ENCODE measurements at places on chromosomes 3 and 15.

GRCh38 chr3:188417271-188417696 lies 263.3 kb downstream of the LPP start:
- no peak for DNase-seq

- DNase-seq: no peak
These were observed 97.7 kb downstream of the CNTN6 start for GRCh38 chr3:1190569-1190968.

GRCh38 chr3:120855665-120856437 lies 52.2 kb upstream of the STXBP5L start:
- DNase-seq: no peak

GRCh38 chr15:56805466-56806147 lies 72.3 kb upstream of the ZNF280D start:
- no peak for DNase-seq

DNA sequence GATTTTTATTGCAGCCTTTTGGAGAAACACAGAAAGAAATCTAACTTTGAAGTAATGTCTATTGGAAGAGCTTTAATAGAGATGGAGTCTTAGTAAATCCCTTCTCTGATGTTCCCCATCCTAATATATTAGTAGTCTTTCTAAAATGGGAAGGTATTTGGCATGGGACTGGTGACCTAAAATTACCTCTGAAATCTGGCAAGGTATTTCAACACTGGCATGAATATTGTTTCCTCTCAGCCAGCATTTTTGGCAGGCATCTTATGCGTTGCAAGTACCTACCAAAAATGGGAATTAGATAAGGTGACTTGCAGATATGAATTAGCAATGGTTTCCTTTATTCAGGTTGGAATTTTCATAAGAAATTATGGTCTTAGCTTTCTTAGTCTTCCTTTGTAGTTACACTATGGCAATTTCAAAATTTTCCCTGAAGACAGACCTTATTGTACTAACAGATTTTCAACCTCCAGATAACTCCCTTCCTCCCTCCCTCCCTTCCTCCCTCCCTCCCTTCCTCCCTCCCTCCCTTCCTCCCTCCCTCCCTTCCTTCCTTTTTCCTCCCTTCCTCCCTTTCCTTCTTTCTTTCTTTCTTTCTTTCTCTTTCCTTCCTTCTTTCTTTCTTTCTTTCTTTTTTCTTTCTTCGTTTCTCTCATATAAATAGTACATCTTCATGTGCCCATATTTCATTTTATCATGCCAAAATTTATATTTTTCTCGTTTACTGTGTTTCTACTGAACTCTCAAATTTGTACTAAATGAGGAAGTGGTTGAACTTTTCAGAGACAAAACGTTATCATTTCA lies 168.2 kb upstream of the KCNMB2 start:
- DNase-seq: no peak

GRCh38 chr15:74784426-74785193 lies 2.7 kb downstream of the CSK start:
- no peak for DNase-seq

DNA sequence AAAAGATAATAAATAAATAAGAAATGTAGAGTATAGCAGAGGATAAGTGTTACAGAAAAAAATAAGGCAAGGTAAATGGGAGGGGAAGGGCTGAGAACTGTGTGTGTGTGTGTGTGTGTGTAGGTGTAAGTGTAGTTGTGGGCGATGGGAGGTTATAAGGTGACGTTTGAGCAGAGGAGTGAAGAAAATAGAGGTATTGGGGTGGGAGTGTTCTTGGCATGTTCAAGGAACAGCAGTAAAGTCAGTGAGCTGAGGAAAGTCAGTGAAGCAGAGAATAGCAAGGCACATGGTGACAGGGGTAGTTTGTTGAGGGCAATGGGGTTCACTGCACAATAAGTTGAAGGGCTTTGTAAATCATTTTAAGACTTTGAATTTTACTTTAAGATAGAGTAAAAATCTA lies 30.9 kb upstream of the ZNF148 start:
- no peak for DNase-seq

DNA sequence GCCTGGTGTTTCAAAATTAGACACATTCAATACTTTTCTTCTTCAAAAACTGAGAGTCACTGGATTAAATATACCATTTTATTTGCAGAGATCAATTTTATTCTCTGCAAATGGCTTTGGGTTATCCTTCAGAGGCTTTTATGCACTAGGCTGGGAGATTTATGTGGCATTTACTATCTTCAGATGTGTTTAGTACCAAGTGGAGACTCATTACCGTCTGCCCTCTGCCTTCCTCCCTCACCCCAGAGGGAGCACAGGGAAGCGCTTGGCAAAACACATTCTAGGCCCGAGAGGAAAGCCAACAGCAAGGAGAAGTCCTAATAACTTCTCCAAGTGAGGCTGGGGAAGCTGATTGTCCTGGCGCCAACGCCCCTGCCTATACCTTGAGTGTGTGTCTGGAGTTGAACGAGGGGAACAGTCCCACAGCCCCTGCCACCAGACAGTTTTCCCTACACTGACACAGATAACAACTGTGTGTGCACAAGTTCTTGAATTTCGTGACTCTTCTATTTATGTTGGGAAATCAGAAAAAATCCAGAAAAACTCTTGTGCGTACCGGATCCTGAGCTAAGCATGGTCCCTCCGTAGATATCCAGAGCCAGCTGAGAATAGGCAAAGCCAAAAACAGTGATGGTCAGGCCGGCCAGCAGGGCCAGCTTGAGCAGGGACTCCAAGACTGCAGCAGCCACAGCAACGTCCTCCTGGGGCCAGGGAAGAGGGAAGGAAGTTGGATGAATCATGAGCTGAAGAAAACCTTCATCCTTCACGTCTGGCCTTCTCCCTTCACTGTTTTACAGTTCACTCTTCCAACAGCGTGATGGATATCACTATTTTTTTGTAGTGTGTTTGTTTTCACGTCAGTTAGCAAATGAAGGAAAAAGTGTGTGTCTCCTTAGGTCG lies 26.6 kb downstream of the RFT1 start:
- no peak for DNase-seq

GRCh38 chr3:108388136-108389132 lies 92.1 kb downstream of the HHLA2 start:
- peak; percentile 72 for DNase-seq

DNA sequence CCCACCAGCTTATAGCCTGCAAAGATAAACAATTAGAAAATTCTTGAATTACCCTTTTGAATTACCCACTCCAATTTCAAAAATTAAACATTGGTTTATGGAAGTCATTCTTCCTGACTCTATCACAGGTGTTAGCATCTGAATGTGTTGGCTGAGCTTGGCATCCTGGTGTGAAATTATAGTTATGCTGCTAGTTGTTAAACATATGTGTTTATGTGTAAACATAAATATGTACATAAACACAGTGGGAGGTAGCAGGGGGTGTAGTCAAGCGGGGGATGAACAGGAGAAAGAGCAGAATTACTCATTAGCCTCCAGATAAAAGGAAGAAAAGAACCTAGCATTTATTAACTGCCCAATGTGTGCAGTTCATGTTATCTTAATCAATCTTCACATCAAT lies 530.2 kb downstream of the MCTP2 start:
- no peak for DNase-seq

DNA sequence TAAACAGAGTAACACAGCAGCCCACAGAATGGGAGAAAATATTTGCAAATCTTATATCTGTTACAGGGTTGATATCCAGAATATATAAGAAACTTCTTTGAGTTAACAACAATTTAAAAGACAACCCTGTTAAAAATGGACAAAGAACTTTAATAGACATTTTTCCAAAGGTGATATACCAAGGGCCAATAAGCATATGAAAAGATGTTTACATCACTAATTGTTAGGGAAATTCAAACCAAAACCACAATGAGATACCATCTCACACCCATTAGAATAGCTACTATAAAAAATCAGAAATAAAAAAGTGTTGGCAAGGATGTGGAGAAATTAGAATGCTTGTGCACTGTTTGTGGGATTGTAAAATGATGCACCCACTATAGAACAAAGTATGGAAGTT lies 110.8 kb downstream of the SPATA16 start:
- DNase-seq: no peak

- no peak for DNase-seq
These were observed 127.2 kb downstream of the GHSR start for GRCh38 chr3:172321035-172321434.

GRCh38 chr3:111739311-111739911 lies 119.7 kb upstream of the PHLDB2 start:
- no peak for DNase-seq

DNA sequence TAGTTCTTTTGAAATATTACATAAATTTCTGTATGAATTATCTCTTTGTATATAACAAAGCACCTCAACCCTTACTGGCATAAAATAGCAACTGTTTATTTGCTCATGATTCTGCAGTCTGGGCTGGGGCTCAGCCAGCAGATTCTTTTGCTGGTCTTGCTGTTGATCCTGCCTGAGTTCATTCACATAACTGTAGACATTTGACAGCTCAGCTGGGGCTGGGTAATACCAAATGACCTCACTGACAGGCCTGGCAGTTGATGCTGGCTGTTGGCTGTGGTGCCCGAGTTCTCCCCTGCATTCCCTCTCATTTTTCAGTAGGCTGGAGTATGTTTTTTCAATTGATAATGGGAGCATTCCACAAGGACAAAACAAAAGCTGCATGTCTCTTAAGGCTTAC lies 449.9 kb upstream of the GOLIM4 start:
- no peak for DNase-seq

- no peak for DNase-seq
These were observed 31.5 kb upstream of the FBXL22 start for GRCh38 chr15:63565536-63566186.

- DNase-seq: no peak
These were observed 385.5 kb downstream of the IL20RB start for GRCh38 chr3:137343283-137343682.

DNA sequence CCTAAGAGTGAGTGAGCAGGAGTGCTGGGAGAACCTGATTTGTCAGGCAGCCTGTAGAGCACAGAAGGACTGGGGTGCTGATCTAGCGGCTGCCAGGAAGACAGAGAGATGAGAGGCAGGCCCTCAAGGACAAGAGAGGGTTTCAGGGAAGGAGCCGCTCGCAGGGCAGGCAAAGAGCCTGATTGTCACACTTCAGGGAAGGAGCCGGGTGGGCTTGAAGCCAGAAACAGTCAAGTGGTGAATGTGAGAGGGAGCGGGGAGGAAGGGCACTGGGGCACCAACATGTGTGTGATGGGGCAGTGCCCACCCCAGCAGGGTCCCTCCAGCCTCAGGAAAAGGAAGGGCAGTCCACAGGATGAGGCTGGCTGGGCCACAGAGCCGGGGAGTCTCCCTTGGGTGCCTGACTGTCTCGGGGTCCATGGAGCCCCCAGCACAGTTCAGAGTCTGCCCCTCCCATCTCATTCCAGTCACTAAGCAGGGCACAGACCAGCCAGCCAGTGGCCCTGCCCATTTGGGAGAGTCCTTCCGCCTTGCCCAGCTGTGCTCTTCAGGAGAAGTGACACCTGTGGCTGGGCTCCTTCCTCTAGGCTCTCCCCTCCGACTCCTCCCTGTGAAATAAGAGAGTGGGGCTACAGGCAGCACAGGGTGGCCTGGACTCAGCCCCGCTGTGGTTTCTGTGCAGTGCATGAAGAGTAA lies 148.6 kb downstream of the RAB11A start:
- no peak for DNase-seq

- no peak for DNase-seq
These were observed 62.1 kb upstream of the WNT5A start for GRCh38 chr3:55549177-55549576.

DNA sequence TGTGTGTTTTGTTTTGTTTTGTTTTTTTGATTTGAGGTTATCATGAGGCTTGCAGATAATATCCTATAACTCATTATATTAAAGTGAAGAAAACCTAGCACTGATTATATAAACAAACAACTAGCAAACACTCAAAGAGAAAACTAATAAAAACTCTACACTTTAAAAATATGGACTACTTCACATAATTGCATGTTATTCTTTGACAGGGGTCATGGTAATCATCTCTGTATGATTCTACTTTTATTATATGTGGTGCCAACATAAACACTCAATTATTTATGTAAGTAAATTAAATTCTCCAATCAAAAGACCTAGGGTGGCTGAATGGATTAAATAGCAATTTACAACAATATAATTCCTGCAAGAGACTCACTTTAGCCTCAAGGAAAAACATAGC lies 44.6 kb upstream of the P3H2 start:
- DNase-seq: no peak

DNA sequence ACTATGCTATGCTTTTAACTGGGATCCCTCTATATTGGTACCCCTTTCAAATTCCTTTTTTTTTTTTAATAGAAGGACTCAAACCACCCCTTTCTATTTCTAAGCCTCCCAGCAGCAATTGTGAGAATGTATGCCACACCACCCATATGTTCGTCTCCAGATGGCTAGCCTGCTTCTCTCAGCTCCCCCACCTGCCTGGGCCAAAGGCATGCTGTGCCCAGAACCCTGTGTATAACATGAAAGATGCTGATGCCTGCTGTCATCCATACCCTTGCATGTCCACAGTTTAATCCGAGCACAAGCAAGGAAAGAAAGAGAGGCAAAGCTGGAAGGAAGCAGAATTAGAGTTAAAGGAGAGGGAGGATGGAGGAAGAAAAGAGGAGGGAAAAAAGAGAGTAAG lies 159.5 kb upstream of the CNTN6 start:
- DNase-seq: no peak

DNA sequence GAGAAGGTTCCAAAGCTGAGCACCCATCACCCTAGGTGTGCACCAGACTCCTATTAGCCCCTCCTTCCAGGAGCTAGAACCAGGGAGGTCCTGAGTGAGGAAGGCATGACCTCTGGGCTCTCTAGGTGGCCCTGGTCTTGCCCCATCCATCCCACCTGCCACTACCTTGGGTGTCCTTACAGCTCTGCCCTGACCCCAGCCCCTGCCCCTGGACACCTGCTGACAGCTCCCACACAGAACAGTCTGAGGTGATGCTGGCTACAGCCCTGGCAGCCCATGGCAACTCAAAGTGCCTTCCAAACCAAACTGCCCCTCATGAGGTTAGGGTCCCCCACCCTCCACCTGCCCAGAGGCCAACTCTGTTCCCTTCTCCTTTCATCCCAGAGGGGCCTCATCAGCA lies 37.2 kb downstream of the GOLGA6A start:
- no peak for DNase-seq

DNA sequence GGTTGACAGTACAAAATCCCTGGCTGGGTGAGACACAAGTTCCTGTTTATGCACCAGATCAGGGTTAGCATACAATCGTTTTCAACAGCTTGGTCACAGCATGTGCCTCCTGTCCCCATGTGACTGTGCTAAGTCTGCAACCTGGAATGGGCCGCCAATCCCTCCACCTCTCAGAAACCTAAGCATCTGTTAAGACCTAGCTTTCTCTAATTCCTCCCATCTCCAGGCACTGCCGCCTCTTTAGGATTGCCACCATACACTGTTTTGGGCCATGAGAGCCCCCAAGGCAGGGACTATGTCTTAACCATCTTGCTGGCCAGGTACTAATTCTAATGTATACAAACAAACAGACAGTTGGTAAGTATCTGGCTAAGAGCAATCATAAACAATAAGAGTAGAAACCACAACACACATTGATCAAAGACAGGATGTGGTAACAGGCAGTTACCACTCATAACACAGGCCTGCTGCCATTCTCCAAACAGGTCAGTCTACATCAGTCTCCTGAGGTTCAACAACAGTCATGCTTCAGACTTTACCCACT lies 25.6 kb downstream of the SEC22C start:
- DNase-seq: no peak

All from NCI-H1436 (cell line).